T-helper 17 cell (primary cell): ENCODE measurements at places on chromosomes 13 and 19.
A peak's percentile ranks its signal among the peaks of the same experiment; 100 is the strongest.

DNA sequence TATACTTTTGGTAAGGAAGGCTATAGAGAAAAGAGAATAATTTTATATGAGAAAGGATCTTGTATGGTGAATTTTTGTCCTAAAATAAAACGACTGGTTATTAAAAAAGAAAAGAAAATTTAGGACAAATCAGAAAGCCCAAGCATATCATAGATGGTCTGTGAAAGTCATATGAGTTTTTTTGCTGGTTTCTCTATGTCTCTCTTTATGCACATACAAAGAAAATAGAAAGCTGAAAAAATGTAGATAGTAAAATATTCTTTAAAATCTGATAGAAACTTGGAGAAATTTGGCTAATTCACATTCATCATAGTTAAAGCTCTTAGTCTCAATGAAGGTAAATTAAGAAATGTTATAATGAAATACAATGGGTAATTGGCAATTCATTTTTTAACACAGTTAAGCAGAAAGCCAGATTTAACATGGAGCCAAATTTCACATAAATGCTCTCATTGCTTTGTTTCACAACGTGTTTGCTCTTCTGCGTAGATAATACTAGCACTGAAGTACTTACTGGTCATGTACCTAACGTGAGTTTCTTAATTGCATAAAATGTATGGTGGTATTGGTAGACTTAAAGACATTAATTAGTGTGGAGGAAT, 621.5 kb upstream of the ATXN8OS start:
- no peak for DNase-seq
- no peak overlapping the region for H3K27ac ChIP-seq
- no peaks in the 10 kb centered on the region for H3K4me1 ChIP-seq
- no peaks in the 10 kb centered on the region for H3K27me3 ChIP-seq

DNA sequence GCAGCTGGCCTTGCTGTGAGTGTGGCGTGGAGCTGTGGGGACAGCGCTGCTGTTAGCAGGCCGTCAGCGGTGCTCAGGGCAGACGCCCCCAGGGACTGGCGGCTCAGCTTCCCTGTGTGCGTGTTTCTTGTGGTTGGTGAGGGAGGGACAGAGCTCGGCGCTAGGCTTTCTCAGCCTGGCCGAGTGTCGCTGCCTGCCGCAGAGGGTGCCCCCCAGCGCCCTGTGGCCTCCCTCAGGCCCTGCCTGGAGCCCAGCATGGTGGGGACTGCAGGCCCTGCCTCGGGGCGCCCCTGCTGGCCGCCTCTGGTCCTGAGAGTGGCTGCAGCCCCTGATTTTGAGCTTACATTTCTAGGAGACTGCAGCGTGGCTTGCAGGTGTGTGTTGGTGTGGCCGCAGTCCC, 35.5 kb downstream of the DOT1L start:
- peaks cover 3% of the 10 kb centered on the region for H3K36me3 ChIP-seq
- peaks cover 5% of the 10 kb centered on the region for H3K4me1 ChIP-seq
- no peaks in the 10 kb centered on the region for H3K27me3 ChIP-seq
- no peak overlapping the region for H3K4me3 ChIP-seq

DNA sequence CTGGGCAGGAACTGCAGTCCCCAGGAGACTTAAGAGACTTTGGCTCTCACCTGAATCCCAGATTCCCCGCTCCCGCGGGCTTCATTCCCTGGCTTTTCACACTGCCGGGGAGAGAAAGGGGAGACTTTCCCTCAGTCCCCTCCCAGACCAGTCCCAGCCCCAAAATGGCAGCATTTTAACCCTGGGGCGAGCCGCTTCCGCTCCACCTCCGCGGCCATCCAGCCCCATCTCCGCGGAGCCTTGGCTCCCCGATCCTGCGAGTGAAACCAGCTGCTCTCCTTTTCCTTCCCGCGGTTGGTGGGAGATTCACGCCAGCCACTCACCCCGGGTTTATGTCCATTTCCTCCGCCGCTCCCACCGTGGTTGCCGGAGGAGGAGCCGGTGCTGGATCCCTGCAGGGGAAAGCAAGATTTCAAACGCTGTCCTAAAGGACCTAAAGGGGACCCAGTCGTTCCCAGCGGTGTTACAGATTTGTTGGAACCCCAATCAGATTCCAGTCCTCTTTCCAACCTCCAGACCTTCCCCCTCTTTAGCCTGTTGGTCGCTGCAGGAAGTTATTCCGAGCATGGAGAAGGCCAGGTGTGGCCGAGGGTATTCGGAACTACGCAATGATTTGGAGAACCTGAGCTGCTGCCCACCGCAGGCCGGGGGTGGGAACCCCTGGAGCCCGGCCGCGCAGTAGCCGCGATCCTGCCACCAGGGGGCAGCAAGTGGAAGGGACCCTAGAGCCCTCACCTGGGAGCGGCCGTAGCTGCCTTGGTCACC, 3.4 kb downstream of the DMKN start:
- H3K27ac ChIP-seq: peak overlapping the region; percentile 80
- H3K4me3 ChIP-seq: peak overlapping the region; percentile 78
- peak; percentile 63 for DNase-seq
- peaks cover 14% of the 10 kb centered on the region for H3K4me1 ChIP-seq
- H3K27me3 ChIP-seq: peaks cover 50% of the 10 kb centered on the region

DNA sequence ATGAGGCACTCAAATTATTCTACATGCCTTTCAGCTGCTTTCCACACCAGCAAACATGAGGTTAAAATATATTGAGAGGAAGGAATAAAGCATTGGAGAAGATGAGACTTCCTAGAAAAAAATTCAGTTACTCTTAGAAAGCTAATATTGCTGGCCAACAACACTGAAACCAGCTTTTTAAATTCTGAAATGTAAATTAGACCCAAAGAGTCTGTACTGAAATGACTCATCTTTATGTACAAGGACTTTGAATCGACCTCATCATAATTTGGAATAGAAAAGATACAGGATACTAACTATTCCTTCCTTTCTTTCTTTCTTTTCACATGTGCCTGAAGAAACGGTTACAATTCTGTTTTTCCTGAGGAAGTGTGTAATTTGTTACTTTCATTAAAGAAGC, 6.5 kb upstream of the HSPH1 start:
- H3K4me1 ChIP-seq: no peaks in the 10 kb centered on the region
- H3K36me3 ChIP-seq: no peaks in the 10 kb centered on the region
- H3K27ac ChIP-seq: no peak overlapping the region
- H3K27me3 ChIP-seq: peaks cover 11% of the 10 kb centered on the region

DNA sequence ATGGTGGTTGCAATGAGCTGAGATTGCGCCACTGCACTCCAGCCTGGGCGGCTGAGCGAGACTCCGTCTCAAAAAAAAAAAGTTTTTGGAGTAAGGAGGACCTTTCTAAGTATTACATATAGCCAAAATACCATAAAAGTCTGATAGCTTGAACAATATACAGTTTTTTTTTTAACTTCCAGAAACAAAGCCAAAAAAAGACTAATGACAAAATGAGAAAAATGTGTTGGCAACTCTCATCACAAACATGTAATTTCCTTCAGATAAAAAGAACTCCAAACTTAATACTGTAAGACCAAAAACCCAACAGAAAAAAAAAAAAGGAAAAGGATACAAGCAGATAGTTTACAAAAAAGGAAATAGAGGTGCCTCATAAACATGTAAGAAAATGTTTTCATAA, 68.2 kb upstream of the MED4 start:
- no peaks in the 10 kb centered on the region for H3K27me3 ChIP-seq
- peaks cover 2% of the 10 kb centered on the region for H3K36me3 ChIP-seq
- peaks cover 19% of the 10 kb centered on the region for H3K4me1 ChIP-seq

GRCh38 chr13:99265821-99266426, 7.7 kb upstream of the GPR18 start:
- H3K27me3 ChIP-seq: no peaks in the 10 kb centered on the region
- no peak for DNase-seq
- no peaks in the 10 kb centered on the region for H3K36me3 ChIP-seq

GRCh38 chr13:52779103-52779502, 39.5 kb upstream of the CNMD start:
- H3K4me3 ChIP-seq: no peak overlapping the region
- H3K4me1 ChIP-seq: no peaks in the 10 kb centered on the region
- no peak overlapping the region for H3K27ac ChIP-seq
- peaks cover 46% of the 10 kb centered on the region for H3K27me3 ChIP-seq

- peak within 1 kb of the TSS; percentile 67 for H3K4me3 ChIP-seq
- H3K27ac ChIP-seq: no peak within 1 kb of the TSS
- H3K27me3 ChIP-seq: peaks cover 10% of the 10 kb centered on the region
- peaks cover 4% of the 10 kb centered on the region for H3K36me3 ChIP-seq
These were observed at the start of gene BCAM for GRCh38 chr19:44808463-44809371. Gene BCAM, plus strand, starts transcription at chr19:44809103. Its CDS starts 22 bp downstream, at chr19:44809125.

DNA sequence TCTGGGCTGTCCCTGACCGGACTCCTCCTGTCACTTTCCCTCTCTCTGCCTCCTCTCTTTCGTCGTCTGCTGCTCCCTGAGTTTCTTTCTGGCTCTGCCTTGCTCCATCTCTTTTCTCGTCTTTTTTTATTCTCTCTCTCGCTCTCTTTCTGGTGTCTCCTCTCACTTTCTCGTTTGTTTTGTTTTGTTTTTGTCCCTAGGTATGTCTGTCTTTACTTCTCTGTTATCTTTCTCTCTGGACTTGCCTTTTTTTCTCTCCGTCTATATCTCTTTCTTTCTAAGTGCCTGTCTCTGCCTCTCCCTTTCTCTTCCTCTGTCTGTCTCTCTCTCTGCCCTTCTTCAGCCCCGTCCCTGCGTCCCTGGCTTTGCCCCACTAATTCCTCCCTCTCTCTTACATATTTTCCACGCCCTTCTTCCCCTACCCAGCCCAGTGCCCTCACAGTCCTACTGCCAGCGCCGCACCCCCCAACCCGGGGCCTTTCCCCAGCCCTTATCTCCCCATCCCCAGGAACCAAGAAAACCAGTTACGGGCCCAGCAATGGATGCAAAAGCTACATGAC, 48.1 kb upstream of the SHKBP1 start:
- H3K27ac ChIP-seq: peak overlapping the region; percentile 67
- H3K36me3 ChIP-seq: peaks cover 6% of the 10 kb centered on the region
- H3K27me3 ChIP-seq: peaks cover 37% of the 10 kb centered on the region
- peaks cover 31% of the 10 kb centered on the region for H3K4me1 ChIP-seq

GRCh38 chr13:45464141-45464686, 525 bp upstream of the COG3 start:
- no peaks in the 10 kb centered on the region for H3K36me3 ChIP-seq
- H3K27ac ChIP-seq: peak overlapping the region; percentile 93
- peaks cover 36% of the 10 kb centered on the region for H3K4me1 ChIP-seq

- no peak for DNase-seq
- no peaks in the 10 kb centered on the region for H3K36me3 ChIP-seq
- H3K4me3 ChIP-seq: peak overlapping the region; percentile 87
- H3K27ac ChIP-seq: peak overlapping the region; percentile 98
- no peaks in the 10 kb centered on the region for H3K27me3 ChIP-seq
- peaks cover 72% of the 10 kb centered on the region for H3K4me1 ChIP-seq
These were observed 69.6 kb downstream of the ARHGEF7 start for GRCh38 chr13:111184458-111185401.

DNA sequence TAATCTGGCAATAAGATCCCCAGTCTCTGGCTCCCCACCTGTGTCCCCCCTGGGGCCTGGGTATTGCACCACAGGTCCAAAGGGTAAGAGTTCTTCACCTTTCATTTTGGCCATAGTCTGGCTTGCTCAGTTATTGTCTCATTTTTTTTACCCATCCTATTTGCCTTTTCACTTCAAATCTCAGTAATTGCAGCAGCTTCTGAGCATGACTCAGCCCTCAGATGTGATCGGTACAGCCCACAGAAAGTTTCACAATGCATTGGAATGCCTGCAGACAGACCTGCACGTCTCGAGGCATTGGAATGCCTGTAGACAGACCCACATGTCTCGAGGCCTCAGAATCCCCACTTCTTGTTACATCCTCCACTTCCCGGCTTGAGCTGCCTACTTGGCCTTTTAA, 173.6 kb downstream of the NUFIP1 start:
- no peak for DNase-seq
- no peak overlapping the region for H3K27ac ChIP-seq
- no peak overlapping the region for H3K4me3 ChIP-seq
- H3K36me3 ChIP-seq: peaks cover 2% of the 10 kb centered on the region
- H3K27me3 ChIP-seq: peaks cover 39% of the 10 kb centered on the region

- no peaks in the 10 kb centered on the region for H3K27me3 ChIP-seq
- H3K27ac ChIP-seq: no peak overlapping the region
- no peak for DNase-seq
- H3K4me1 ChIP-seq: no peaks in the 10 kb centered on the region
- H3K36me3 ChIP-seq: no peaks in the 10 kb centered on the region
These were observed 764.4 kb downstream of the LIG4 start for GRCh38 chr13:107450931-107451330.

DNA sequence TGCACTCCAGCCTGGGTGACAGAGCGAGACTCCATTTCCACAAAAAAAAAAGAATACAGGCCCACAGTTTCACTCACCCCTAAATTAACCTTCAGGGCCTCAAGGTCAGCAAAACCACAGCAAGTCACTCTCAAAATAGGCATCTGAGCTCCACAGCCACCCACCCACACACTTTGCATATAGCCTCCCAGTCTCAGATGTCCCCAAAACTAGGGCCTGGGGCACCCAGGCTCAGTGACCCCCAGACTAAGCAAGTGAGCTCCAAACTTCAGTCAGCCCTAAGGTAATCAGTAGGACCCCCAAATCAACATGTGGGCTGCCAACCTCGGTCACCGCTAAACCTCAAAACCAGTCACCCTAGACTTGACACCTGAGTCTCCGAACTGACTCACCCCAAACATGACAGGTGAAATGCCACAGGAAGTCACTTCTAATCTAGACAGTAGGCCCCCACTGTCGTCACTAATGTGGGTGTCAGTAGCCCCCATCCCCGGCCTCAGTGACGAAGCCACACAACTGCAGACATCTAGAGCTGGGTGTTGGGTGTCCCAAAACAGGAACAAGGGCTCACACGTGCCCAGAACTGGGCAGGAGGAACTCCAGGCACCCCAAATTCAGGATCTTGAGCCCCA, 13.9 kb downstream of the RABAC1 start:
- H3K27me3 ChIP-seq: peaks cover 6% of the 10 kb centered on the region
- no peaks in the 10 kb centered on the region for H3K36me3 ChIP-seq
- peaks cover 31% of the 10 kb centered on the region for H3K4me1 ChIP-seq
- H3K27ac ChIP-seq: peak overlapping the region; percentile 98
- DNase-seq: peak; percentile 47
- peak overlapping the region; percentile 75 for H3K4me3 ChIP-seq
